Muscle of arm (tissue), 14 donors: ENCODE measurements at places on chromosomes 6 and 20. TPM values are rescaled to one million over a fixed set of nuclear protein-coding genes. Genes with fewer than 3 reads are reported as not detected.
A peak's percentile ranks its signal among the peaks of the same experiment; 100 is the strongest.

- peak; percentile 4 for DNase-seq
Observed at GRCh38 chr20:63056236-63057170, 49.7 kb upstream of the BHLHE23 start.

GRCh38 chr6:166438211-166438861, 55.6 kb upstream of the MPC1 start:
- DNase-seq, result no peak

GRCh38 chr6:52577022-52577777, at the start of gene TRAM2:
TRAM2 (minus strand) TSS chr6:52577060; CDS start chr6:52576915, 145 bp downstream.
- peak; percentile 79 for DNase-seq

DNA sequence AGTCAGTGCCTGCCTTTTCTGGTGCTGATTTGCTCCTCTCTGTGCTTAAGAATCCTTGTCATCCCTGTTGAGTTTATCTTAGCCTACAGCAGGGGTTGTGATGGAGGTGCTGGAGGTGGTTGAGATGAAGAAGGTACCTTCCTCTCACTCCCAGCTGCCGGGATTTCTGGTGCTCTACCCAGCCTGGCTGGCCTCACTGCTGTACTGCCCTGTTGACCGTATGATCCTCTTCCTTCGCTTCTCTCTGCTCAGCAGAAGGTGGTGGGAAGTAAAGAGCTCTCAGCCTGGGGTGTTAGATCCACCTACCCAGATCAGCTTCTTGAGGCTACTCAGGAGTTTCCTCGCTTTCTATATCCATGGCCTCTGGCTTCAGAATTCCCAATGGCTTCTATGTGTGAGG, 101.0 kb upstream of the NXT1 start:
- DNase-seq, result no peak

GRCh38 chr6:35601331-35602132, 87.2 kb downstream of the FKBP5 start:
- no peak for DNase-seq

GRCh38 chr20:51237791-51238190, 214.9 kb upstream of the KCNG1 start:
- DNase-seq, result peak; percentile 48

DNA sequence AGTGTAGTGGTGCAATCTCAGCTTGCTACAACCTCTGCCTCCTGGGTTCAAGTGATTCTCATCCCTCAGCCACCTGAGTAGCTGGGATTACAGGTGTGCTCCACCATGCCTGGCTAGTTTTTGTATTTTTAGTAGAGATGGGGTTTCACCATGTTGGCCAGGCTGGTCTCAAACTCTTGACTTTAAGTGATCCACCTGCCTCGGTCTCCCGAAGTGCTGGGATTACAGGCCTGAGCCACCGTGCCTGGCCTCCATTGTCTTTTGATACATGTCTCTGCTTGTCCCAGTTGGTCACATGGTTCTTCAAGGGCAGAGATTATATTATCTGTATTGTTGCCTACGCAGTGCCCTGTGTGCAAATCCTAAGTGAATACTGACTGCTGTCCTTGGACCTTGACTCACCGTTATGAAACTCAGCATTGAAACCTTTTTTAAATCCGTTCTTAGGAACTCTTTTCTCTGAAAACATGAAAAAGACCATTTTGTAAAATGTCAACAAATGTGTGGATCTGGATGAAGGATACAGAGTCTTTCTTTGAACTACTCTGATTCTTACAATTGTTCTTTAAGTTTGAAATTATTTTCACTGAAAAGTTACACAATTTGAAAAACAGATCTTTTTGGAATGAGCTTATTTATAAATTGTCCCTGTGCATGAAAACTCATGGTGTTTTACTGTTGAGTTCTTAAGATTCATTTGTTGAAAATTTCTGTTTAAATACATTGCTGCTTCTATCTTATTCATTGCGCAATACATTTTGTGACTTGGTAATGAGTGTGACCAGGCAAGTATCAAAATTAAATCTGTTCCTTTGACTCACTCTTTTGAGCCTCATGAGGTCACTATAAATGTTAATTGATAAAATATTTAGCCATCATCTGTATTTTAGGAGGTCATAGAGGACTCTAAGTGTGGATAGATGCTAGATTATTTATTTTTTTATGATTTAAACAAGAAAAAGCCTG, 293.5 kb downstream of the UTRN start:
- no peak for DNase-seq

DNA sequence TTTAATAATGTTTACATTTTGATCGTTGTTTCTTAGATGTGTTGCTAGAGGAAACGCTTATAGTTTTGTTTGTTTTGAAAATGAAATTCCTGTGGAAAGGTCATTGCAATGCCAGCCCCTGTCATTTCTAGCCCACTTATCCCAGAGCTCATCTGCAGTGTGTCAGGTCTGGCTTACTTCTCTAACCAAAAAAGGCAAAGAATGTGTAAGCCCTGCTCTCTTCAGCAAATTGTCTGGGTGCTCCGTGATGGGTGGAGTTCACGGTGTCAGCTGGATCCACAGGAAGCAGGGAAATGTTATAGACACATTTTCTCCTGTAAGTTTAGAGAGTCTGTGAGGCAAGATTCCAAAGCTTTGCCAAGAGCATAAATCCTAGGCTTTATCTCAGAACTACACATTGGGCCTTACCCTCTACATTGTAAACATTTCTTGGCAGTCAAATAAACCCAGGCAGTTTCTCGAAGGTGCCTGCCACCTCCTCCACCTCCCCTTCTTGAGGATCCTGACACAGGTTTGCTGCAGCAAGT, 50.9 kb downstream of the RPRD1B start:
- DNase-seq, result no peak

DNA sequence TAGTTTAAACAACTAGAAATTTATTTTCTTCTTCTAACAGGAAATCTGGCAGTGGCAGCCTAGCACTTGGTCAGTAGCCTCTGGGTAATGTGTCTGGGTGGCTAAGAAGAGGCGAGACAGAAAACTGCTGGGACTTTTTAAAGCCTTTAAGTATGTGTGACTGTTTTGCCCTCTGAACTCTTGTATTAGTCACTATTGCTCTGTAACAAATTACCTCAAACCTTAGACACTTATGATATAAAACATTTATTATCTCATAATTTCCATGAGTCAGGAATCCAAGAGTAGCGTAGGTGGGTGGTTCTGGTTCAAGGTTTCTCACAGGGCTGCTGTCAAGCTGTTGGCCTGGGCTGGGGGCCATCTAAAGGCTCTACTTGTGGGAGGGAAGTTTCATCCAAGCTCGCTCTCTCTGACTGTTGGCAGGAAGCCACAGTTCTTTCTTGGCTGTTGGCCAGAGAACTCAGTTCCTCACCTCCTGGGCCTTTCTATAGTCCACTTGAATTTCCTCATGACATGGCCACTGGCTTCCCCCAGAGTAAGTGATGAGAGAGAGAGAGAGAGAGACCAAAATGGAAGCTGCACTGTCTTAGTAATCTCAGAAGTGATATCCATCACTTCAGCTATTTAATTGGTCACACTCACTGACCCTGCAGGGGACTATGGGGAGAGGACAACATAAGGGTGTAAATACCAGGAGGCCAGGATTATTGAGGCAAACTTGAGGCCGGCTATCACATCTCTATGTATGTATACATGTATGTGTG, 17.4 kb upstream of the TBC1D22B start:
- peak; percentile 95 for DNase-seq

Gene ULBP3
- 2.3 TPM for polyA plus RNA-seq

Gene CALHM4
- polyA plus RNA-seq, result not detected

Gene MYMX
- not detected for polyA plus RNA-seq

Gene CCN6
- polyA plus RNA-seq, result 0.27 TPM

Gene CCND3
- 62.9 TPM for polyA plus RNA-seq

Gene BANF2
- polyA plus RNA-seq, result not detected

Gene DACT2
- 0.83 TPM for polyA plus RNA-seq

Gene HLA-C
- 99.1 TPM for polyA plus RNA-seq
